ENCODE measurements at places on chromosomes 4 and X.

GRCh38 chr4:165355900-165356300, 22.9 kb upstream of the CPE start:
- peak; percentile 50 for DNase-seq

- DNase-seq, result no peak
These were observed 58.4 kb upstream of the NEIL3 start for GRCh38 chr4:177251237-177251636.

DNA sequence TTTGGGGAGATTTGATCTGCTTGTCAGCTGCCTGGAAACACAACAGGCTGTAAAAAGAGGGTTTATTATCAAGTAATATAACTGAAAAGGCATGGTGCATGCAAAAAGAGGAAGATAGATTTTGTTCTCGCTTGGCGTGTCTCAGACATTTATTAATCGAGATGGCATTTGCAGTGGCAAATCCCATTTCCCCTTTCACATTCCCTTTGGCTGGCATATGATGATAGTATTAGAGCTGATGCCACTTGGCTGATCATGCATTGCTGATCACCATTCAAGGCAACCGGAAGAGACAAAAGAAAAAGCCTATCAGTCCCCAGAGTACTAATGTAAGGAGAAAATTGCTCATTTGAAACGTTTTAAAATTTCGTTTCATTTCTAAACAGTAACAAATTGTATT, 101.8 kb downstream of the ZIC3 start:
- DNase-seq, result no peak

- no peak for DNase-seq
These were observed 173.5 kb downstream of the ADAM29 start for GRCh38 chr4:175091649-175092048.

DNA sequence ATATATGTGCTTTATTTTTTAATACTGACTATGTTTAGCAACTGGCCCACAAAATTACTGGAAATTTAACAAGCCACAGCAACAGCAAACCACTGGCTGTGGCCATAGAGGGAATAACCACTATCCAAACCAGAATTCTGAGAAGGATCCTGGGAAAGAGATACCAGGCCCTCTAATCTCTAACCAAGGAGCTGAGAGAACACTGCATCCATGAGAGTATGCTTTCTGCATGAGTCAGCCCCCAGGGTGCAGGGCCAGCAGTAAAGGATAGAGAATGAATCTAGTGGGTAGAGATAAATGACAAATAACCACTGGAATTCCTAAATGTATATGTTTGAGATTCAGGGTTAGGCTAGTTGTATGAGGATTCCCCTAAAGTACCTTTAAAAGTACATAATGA, 221.8 kb downstream of the KIT start:
- DNase-seq, result peak; percentile 25

DNA sequence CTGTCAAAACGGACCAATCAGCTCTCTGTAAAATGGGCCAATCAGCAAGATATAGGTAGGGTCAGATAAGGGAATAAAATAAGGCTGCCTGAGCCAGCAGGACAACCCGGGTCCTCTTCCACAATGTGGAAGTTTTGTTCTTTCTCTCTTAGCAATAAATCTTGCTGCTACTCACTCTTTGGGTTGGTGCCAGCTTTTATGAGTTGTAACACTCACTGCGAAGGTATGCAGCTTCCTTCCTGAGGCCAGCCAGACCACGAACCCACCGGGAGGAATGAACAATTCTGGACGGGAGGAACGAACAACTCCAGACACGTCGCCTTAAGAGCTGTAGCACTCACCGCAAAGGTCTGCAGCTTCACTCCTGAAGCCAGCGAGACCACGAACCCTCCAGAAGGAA, 287.8 kb downstream of the RAPGEF2 start:
- peak; percentile 91 for DNase-seq

- DNase-seq, result no peak
These were observed 424 bp upstream of the ZNF330 start for GRCh38 chr4:141220271-141220670.

DNA sequence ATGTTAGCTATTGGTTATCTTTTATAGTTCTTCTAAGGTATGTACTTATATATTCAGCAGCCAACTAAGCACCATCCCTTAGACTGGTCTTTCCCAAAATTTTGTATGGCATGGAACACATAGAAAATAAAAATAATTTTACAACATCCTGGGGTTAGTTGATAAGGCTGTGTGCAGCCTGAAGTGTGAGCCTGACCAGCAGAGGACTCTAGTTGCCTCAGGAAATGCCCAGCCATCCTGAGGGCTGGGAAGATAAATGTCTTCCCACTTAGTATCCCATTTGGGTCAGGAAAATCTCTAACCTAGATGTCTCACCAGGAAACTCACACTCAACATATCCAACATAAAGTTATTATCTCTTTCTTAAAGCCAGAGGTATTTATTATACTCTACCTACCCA, 251.4 kb upstream of the POF1B start:
- no peak for DNase-seq

DNA sequence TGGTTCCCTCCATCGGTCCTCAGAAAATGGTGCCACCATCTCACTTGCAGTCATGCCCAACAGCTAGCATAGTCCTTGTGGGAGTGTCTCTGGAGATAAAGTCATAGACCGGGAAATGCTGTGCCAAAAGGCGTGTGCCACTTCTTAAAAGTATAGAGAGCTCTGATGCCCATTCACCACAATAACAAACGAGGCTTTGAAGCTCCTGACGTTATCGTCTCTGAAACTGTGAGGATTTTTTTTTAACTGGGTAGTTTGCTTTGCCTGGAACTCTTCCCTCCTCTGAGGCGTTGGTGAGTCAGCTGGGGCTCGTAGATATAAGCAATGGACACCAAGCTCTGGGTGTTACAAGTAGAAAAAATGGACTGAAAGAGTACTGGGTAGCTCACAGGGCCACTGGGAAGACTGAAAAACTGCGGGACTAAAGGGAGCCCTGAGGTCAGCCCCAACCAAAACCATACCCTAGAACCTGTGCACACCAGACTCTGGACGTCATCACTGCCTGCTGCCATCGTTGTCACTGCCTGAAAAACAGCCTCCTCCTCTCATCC, 89.4 kb upstream of the TRIM2 start:
- peak; percentile 72 for DNase-seq

GRCh38 chrX:150692831-150693724, at the start of gene MTMR1:
Gene MTMR1, plus strand, starts transcription at chrX:150693396. Its CDS starts 135 bp downstream, at chrX:150693531.
- no peak for DNase-seq

- DNase-seq, result no peak
These were observed 58.5 kb upstream of the AGTR2 start for GRCh38 chrX:116111934-116112595.

DNA sequence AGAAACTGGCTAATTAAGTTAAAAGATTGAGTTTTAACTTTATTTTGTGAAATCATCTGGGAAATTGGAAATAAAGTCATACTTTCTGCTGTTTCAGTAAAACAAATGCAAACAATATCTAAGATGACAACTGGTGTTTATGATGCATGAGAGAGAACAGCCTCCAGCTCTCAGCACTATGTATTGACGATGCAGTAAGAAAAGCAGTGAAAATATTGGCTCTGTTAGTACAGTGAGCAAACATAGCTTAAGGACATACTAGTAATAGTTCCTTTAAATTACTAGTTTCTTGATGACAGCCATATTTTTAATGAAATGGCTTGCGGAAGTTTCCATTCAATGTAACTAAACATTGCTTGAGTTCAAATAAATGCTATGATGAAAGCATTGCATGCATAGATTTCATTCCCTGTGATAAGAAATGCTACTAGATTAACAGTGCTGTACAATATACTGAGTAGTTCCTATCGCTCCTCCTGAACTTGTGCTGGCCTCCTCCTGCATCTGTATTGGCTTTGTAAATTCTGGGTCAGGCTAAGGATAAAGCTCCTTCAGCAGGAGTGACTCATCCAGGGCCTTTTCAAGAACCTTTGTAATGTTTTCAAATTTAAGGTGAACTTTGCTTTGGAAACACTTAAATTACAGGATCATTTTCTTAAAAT, 11.6 kb downstream of the ARHGAP24 start:
- DNase-seq, result peak; percentile 51

DNA sequence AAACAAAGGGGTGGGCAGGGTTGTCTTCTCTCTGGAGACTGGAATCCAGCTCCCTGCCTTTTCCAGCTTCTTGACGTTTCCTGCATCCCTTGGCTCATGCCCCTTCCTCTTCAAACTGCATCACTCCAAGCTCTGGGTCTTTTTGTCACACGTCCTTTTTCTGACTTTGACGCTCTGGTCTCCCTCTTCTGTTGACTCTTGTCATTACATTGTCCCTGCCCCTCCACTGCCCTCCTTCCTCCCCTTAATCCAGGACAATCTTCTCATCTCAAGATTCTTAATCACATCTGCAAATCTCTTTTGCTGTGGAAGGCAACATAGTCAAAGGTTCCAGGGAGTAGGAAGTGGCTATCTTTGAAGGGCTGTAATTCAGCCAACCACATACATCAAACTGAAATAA, 178.3 kb downstream of the TMA16 start:
- no peak for DNase-seq

GRCh38 chr4:110683601-110684000, 60.7 kb upstream of the PITX2 start:
- no peak for DNase-seq

GRCh38 chr4:20944961-20945360, 244.7 kb downstream of the PACRGL start:
- DNase-seq, result no peak

- peak; percentile 16 for DNase-seq
These were observed 152.2 kb downstream of the STK32B start for GRCh38 chr4:5203309-5203992.

GRCh38 chr4:17859793-17860406, 49.1 kb downstream of the NCAPG start:
- no peak for DNase-seq

DNA sequence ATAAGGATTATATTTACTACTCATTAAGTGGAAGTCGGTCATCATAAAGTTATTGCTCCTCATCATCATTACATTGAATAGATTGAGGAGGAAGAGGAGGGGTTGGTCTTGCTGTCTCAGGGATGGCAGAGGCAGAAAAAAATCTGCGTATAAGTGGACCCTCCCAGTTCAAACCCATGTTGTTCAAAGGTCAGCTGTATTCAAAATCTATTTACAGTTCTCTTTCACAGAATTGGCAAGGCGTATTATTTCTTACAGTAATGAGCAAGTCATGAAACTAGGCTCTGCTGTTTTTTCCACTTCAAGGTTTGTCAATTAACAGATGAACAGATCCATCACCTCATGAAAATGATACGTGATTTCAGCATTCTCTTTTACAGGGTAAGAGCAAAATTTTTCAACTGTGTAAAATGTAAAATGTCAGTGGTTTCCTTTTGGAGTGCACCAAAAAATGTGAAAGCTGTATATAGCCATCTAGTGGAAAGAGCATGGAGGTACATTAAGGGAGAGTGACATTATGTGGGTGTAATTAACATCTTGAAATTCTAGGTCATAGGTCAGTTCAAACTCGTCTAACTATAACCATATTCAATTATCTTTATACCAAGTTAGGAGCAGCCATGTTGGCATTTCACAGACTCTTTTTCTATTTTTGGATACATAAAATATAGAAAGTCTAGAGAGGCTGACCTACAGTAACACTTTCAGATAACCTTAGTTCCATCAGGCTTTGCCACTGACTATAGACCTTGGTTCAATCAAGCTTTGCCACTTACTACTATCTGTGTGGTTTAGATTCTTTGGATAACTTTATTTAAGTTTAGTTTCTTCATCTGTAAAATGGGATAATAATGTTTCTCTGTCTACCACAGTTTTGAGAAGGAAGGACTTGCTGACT, 30.1 kb downstream of the NEIL3 start:
- DNase-seq, result peak; percentile 27

DNA sequence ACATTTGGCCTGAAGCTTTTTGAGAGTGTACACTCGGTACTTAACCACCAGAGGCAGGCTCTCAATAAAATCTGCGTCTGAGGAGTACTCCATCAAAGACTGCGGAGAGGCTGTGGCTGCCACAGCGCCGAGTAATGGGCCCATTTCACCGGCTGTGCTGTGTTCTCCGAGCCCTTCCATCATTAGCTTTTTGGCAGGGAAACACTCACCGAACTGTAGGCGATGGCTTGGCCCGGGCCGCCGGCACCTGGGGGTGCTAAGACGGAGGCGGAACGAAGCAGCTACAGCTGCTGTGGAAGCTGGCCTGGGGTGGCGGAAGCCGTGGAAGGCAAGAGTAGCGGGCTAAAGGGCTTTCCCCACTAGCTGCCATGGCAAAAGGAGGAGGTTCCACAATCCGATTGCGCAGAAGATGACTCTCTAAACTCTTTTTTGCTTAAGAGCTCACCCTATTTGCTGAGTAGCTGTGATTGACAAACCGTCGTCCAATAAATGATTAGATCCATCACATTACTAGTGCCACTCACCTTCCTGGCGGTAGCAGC, 48.5 kb upstream of the PABPC1L2A start:
- no peak for DNase-seq

DNA sequence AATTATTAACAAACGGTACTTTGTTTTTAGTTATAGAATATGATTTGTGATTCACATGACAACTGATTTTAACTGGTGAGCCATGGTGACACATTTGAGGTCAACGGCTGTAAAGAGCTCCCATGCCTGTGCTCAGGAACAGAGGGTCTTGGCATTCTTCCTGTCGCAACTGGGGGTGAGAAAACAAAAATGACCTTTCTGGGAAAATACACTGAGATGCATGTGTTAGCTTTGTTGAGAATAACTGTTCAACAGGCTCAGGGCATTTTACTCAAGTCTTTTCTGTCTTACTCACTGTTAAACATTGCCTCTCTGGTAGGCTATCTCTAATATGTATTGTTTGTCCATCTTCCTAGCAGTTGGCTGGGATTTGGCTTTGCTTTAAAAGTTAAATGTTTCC, 57.1 kb upstream of the HPGD start:
- peak; percentile 13 for DNase-seq

- DNase-seq, result no peak
These were observed 39.7 kb downstream of the MSN start for GRCh38 chrX:65707151-65707550.

- DNase-seq, result no peak
These were observed 434.3 kb downstream of the SPRY1 start for GRCh38 chr4:123830930-123831329.

GRCh38 chr4:39961311-39961877, 16.3 kb downstream of the PDS5A start:
- no peak for DNase-seq

All from fibroblast of lung (primary cell).